Cardiac septum (tissue), 1 donor: ENCODE measurements at places on chromosomes 7 and 10. TPM values are rescaled to one million over a fixed set of nuclear protein-coding genes. Genes with fewer than 3 reads are reported as not detected.

- no peak for DNase-seq
These were observed 161.3 kb downstream of the KLF6 start for GRCh38 chr10:3623746-3624145.

GRCh38 chr7:108200326-108200725, 70.2 kb upstream of the LAMB4 start:
- DNase-seq = no peak

- DNase-seq = no peak
These were observed 31.3 kb downstream of the PRKAG2 start for GRCh38 chr7:151845412-151846205.

DNA sequence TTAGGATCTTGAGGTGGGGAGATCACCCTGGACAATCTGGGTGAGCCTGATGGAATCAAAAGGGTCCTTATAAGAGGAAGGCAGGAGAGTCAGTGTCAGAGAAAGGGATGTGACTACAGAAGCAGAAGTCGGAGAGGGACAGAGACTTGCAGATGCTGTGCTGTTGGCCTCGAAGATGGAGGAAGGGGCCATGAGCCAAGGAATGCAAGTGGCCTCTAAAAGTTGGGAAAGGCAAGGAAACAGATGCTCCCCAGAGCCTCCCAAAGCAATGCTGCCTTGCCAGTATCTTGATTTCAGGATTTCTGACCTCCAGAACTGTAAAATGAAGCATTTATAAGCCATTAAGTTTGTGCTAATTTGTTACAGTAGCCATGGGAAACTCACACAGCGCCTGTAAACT, 165.2 kb downstream of the FANK1 start:
- no peak for DNase-seq

DNA sequence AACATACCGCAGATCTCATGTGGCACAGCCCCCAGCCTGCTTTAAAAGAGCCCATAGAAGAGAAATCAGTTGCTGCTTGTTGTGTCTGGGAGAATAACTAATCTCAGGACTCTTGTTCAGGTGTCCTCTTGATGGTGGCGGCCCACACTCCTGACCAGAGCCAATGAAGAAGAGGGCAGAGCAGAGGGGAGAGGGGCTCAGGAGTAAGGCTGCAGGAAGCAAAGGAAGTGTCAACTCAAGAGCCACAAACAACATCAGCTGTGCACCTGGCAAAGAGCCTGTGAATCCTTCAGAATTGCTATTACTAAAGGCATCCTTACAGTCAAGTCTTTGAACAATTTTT, 59.8 kb upstream of the PTN start:
- no peak for DNase-seq

DNA sequence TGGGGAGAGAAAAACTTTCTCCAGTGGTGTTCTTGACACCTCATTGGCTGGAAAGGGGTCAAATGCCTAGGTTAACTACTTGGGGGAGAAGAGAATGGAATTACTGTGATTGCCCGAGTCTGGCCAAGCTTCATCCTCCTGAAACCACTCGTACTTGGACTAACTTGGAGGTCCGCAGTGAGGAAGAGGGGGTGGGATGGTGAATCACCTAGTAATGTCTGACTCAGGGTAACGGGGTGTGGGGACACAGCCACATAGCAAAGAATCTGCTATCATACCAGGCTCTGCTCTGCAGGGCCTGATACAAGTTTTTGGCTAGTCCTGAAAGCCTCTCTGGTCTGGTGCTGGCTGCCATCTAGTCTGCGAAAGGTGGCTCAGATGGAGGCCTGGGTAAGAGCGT, 190.9 kb downstream of the RPS24 start:
- DNase-seq = no peak

The PDCD4 gene
- total RNA-seq = 42.0 TPM

The STEAP1B gene
- total RNA-seq = 0.92 TPM

The TMEM225B gene
- total RNA-seq = not detected

The ERVW-1 gene
- not detected for total RNA-seq
